ENCODE measurements at places on chromosomes 4 and X.

- no peak for DNase-seq
These were observed 105.7 kb downstream of the WWC2 start for GRCh38 chr4:183204793-183205192.

GRCh38 chr4:144903953-144904711 lies 193.9 kb downstream of the ANAPC10 start:
- DNase-seq: no peak

DNA sequence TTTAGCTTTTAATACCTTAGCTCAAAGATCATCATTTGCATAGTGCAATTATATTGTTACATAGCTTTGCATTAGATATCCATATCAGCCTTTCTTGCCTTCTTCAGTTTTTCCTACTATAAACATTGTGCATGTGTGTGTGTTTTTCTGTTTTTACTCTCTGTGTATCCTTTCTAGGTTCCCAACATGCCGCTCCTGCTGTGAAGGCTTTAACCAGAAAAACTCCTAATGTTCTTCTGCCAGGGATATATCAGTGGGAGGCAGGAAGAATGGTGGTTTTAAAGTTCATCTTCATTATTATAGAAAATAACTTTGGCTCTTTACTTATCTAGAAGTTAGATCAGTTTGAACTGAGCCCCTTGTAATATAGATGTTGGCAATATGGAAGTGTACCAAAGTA lies 61.2 kb downstream of the CPE start:
- DNase-seq: no peak

- DNase-seq: no peak
These were observed 8.0 kb downstream of the RPL34 start for GRCh38 chr4:108628411-108628810.

DNA sequence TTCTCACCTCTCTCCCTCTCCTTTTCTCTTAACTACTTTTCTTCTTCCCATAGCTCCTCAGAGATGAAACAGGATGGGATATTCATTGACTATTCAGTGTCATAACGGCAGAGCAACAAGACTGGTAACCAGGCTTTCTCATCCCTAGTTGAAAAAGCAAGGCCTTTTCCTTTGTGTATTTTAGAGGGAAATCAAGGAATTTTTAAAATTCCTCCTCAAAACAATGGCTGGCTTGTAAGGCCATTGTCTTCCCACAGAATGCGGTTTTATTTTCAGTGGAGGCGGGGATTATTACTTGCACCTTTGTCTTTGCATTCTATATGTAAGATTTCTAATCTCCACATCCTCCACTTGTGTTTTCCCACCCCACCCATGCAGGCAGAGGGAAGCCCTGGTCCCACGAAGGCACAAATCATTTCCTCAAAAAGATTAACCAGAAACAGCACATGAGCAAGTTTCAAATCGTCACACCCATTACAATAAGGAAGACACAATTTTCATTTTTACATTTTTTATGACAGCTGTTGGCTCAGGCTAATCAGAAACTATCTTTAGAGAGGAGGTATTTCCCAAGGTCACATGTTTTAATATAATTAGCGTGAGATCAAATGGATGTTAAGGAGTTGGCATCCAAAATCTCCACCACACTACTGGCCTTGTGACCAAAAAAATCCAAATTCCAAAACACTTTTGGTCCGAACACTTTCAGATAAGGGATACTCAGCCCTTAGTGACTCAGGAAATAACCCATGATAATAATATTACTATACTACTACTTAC lies 53.0 kb upstream of the KDR start:
- no peak for DNase-seq

GRCh38 chr4:119209077-119209476 lies 3.4 kb upstream of the USP53 start:
- no peak for DNase-seq

DNA sequence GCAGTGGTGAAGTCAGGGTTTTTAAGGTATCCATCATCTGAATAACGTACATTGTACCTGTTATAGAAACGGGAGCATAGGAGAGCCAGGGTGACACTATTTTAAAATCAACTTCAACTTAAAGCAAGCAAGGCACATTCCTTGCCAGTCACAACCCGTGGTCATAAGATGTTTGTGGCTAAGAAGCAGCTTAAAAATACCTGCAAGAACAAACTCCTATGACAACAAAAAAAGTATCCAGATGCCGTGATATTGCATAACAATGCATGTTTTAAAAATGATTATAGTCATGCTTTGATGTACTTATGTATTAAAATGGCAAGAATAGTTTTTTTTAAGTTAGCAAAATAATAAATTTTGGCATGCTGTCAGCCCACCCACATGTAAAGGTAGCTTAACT lies 16.5 kb upstream of the SYNPO2 start:
- no peak for DNase-seq

DNA sequence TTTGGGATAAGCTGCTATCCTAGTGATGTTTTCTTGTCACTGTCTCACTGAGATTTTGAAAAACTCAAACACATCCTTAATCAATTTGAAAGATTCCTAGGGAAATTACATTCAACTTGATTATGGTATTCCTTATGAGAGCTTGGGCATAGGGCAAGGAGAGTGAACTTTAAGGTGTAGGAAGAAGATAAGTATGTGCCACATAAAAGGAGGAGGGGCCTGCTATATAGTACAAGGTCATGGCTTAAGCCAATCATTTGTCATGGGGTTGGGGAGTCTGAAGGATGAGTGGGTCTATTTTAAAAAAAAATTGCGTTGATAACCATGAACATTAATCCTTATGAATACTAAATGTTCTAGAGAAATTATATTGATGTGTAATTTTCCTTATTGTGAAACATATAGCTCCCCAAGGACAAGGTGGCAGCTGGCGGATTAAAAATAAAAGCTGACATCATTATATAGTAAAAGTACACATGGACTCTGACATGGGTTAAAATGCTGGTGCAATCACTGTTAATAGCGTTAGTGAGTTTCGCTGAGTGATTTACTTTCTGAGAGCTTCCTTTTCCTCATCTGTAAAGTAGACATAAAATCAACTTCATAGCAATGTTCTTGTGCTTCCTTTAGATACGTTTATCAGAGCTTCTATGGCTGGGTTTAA lies 17.4 kb downstream of the GALNT7 start:
- DNase-seq: no peak

GRCh38 chr4:128917781-128918180 lies 108.3 kb downstream of the JADE1 start:
- no peak for DNase-seq

- DNase-seq: no peak
These were observed 1603.0 kb upstream of the TENM3 start for GRCh38 chr4:180640193-180640592.

DNA sequence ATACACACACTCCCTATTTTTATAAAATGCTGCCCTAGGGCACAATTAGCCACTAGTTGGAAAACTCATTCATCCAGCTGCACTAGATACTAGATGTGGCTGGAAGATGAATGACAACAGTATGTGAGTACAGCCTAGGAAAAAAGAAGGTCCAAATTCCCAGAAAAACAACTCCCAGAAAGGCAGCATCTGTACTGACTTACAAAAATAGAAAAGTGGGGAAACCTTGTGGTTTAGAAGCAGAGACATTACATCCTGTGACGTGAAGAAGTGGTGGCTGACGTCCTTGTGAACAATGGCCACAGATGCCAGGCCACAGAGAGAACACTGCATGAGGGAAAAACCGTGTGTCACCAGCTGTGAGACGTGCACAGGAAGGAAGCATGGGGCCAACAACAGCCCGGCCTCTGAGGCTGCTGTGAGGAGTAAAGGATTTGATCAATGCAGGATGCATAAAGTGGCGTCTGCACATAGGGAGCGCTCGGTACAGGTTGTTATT lies 81.2 kb downstream of the SPRY1 start:
- DNase-seq: peak; percentile 62

DNA sequence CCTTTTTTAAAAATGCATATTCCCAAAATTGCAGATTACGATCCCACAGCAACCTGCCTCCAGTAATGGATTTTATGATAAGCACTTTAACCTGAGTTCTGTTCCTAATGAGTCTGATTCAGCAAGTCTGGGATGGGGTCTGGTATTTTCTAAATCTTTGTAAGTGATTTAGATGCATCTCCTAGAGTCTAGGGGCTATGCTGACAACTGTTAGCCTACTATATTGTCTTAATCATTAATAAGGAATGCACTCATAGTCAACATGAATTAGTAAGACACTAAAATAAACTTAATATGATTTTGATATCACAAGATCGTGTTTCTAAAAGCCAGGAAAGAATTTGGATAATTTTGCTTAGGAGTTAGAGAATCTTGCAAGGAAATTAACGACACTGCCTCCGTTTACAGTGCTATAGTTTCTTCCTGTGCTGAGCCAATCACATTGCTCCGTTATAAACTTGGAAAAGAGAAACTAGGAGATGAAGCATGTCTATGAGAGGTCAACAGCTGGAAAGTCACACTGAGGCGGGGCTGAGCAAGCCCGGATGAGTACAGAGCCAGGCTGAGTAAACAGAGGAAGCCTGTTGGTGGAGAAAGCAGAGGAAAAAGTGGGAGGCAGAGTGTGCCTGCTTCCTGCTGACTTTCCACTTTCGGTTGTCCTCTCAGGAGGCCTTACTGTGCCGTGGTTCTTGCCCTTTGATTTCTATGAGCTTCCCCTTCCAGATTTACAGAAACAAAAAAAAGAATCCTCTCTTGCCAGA lies 5.4 kb downstream of the SCARB2 start:
- DNase-seq: peak; percentile 61

- no peak for DNase-seq
These were observed 213.6 kb downstream of the CPE start for GRCh38 chr4:165592386-165592785.

DNA sequence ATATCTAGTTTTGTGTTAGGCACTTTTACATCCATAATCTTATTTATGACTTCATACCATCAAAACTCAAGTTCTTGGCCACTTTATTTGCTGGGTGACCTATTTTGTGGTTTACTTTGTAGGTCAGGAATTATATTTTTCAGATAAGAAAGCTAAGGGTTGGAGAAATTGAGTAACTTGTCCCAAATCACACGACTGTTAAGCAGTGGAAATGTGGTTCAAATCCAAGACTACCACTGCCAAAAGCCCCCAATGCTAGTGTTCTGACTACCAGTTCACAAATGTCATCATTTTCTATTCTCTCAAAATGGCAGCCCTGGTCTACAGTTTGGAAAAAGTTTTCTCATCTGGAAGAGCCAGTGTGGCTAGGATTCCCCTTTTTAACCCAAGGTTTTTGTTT lies 74.6 kb downstream of the OPHN1 start:
- DNase-seq: no peak

- no peak for DNase-seq
These were observed 58.1 kb upstream of the JADE1 start for GRCh38 chr4:128751354-128751753.

- no peak for DNase-seq
These were observed 10.4 kb downstream of the MAD2L1 start for GRCh38 chr4:120056246-120056645.

DNA sequence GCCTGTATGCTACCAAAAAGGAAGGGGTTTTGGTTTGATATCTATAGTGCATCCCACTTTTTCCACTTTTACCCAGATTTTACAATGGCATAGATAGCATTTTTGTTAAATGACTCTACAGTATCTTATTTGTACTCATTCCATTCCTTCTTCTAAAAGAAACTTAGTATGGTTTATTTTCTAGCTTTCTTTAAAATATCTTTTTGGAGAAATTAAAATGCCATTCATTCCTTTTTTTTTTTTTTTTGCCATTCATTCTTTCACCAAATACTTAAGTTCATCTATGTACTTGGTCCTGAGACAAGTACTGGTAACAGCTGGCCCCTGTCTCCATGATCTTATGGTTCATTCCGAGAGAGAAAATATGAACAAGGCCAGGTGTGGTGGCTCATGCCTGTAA lies 49.1 kb downstream of the MID1 start:
- DNase-seq: no peak

DNA sequence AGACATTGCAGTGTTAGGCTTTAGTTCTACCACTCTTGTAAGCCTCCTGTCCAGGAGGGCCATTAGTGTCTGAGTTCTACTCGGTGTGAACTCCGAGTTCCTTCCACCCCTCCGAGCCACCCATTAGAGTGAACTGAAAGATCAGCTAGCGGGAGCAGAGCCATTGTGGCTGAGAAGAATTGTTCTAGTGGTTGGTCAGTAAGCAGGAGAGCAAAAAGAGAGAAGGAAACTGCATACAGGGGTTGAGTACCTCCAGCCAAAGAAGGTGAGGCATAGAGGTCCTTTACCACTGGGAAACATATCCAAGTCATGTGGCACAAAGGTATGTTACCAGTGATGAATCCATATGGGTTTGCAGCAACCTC lies 96.9 kb downstream of the CPE start:
- no peak for DNase-seq

DNA sequence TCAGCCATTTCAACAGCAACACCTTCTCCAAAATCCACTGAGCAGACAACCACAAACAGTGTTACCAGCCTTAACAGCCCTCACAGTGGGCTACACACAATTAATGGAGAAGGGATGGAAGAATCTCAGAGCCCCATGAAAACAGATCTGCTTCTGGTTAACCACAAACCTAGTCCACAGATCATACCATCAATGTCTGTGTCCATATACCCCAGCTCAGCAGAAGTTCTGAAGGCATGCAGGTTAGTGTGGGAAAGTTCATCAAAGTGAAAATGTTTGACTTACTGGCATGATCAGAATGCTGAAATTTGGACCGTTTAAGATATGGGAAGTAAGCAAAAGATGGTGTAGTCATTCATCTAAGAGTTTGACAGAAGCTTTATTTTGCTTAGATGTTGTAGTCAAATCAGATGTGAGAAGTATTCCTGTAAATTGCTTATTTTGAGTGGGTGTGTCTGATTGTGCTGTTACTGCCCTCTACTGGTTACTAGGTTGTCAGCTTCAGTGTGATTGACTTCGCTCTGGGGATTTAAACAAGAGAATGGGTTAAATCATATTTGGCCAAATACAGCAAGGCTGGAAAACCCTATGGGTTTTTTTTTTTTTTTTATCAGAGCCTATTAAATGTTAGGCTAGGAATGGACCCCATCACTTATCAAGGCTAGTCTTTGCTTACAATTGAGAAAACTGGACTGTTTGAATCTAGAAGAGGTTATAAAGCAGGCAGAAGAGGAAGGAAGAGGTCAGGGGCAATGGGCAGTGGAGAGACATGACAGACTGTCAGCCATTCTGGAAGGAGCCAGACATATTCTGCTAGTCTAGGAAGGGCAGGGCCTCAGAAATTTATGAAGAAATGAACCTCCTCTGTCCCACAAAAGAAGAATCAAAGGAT lies 130.3 kb downstream of the DIPK2B start:
- no peak for DNase-seq

GRCh38 chr4:142358656-142359055 lies 487.4 kb downstream of the INPP4B start:
- DNase-seq: no peak

- peak; percentile 32 for DNase-seq
These were observed 562.2 kb downstream of the ZIC3 start for GRCh38 chrX:138128027-138128671.

- DNase-seq: no peak
These were observed 2.1 kb downstream of the VGLL1 start for GRCh38 chrX:136534131-136534530.

DNA sequence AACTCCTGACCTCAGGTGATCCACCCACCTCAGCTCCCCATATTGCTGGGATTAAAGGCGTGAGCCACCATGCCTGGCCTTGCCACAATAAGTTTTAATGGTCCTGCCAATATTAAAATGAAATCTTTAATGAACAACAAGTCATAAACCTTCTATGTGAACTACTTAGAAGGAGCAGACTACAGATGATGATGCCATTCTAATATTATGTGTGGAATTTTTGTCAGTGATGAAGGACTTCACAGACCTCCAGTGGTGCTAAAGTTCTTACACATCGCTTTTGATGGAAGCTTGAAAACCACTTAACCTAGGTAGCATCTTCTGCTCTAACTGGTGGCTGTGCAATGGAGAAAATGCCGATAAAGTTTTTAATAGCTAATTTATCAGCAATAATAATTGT lies 331.4 kb downstream of the CCSER1 start:
- DNase-seq: no peak

All from right forelimb (tissue), 1 donor.